ENCODE measurements at places on chromosomes 2 and 18. TPM values are rescaled to one million over a fixed set of nuclear protein-coding genes. Genes with fewer than 3 reads are reported as not detected.

The NDC80 gene
- polyA plus RNA-seq: 2.6 TPM

DNA sequence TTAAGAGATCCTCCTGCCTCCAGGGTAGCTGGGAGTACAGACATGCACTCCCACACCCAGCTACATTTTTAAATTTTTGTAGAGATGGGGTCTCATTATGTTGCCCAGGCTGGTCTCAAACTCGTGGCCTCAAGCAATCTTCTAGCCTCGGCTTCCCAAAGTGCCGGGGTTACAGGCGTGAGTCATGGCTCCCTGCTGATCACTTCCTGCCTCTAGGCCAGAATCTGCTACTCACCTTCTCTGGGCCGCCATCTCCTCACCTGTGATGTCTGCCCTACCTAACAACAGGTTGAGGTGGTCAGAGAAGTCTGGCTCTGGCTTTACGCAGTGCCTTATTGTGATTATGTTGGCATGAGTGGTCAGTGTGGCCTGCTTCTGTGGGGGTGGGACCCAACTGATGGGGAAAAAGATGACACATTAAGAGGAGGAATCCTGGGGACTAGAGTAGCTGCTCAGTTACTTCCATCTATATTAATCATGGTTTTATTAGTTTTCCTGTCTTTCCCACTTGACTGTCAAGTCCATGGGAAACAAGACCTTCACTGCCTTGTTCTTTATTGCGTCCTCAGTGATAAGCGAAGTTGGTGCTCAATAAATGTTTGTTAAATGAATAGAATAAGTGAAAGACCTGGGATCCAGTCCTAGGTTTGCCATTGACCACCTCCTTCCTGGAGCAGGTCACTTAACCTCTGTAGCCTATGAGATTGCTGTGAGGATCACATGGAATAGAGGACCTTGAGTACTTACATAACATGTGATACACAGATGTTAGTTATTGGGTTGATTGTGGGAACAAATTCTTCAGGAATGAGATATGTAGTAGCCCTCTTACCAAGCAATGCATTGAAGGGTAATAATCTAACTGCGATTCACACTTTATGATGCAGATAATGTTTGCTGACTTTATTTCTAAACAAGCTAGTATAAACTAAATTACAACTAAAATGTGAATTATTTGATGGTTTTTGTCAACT, 15.7 kb downstream of the KCTD1 start:
- DNase-seq: no peak

- no peak for DNase-seq
These were observed 35.0 kb downstream of the STAT4 start for GRCh38 chr2:191115804-191116203.

The ASPRV1 gene
- polyA plus RNA-seq: 1.8 TPM

The NR4A2 gene
- polyA plus RNA-seq: 21.0 TPM
